T follicular helper cell (primary cell): ENCODE measurements at places on chromosomes 7 and 10.

DNA sequence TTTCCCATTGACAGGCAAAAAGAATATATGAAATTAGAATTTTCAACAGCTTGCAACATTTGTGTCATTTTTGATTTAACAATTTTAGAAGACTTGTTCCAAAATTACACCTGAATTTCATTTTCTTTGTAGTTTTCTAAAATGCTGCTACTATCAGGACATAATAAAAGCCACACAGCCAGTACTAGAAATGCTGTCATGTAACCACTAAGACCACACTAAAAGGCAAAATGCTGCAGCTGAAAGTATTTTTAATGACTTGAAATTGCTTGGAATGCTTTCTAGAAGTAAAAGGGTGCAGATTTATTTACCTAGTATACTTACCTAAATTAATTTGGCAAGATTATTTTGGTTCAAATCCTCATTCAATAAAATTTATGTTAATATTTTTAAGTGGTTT, 470.1 kb downstream of the GFRA1 start:
- no peak for DNase-seq

- DNase-seq, result no peak
These were observed 8.4 kb upstream of the PGAM2 start for GRCh38 chr7:44073664-44074348.

GRCh38 chr7:91286432-91286831, 22.2 kb downstream of the FZD1 start:
- DNase-seq, result no peak

DNA sequence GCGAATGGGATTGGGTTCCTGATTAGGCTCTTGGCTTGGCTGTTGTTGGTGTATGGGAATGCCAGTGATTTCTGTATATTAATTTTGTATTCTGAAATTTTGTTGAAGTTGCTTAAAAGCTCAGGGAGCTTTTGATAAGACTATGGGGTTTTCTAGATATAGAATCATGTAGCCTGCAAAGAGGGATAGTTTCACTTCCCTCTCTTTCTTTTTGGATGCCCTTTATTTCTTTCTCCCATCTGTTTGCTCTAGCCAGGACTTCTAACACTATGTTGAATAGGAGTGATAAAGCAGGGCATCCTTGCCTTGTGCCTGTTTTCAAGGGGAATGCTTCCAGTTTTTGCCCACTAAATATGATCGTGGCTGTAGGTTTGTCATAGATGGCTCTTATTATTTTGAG, 40.4 kb upstream of the MPP7 start:
- no peak for DNase-seq

DNA sequence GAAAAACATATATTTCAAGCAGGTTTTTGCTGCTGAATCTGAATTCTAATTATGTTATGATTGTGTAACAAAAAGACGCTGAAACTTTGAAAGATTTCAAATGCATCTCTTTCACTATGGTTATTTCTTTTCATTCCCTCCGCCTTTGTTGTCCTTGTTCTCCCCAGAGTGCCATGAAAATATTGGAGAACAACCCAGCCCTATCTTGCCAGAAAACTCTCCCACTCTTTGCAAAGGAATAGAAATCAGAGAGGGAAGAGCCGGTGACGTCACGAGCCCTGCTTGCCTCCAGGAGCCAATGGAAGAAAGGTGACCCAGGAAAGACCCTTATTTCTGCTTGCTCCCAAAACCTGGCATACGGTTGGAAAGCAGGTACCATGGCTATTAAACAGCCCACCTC, 3.4 kb downstream of the GFRA1 start:
- no peak for DNase-seq

- no peak for DNase-seq
These were observed 28.4 kb upstream of the RET start for GRCh38 chr10:43048301-43049051.

GRCh38 chr10:5500910-5501309, 1.5 kb upstream of the CALML5 start:
- DNase-seq, result no peak

DNA sequence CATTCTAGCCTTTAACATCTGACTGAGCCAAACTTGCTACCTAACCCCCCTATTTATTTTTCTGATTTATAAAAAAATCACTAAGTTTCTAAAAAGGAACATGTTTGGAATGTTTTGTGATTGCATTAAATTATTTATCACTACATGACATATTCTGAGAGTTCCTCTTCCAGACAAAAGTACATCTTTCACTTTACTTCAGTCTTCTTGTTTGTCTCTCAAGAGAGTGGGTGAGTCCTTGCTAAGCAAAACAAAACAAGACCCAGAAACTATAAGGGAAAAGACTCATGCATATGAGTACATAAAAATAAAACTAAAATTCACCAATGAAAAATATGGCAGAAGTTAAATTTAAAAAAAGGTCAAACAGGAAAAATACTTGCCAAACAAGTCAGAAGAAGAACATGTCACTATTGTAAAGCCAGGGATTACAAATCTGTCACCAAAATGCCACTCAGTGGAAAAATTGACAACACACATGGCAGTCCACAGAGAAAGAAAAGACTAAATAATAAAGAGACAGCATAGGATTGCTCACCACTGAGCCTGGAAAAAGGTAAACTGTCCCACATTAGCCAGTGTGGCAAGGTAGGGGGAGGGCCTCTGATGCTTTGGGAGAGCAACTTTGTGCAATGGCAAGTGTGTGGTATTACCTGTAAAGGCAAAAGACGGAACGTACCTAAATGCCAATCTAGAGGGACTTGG, 166.7 kb upstream of the ZNF32 start:
- DNase-seq, result no peak

GRCh38 chr10:130875897-130876472, 435.5 kb downstream of the TCERG1L start:
- no peak for DNase-seq

GRCh38 chr10:104096692-104097091, 11.0 kb upstream of the COL17A1 start:
- no peak for DNase-seq

- DNase-seq, result no peak
These were observed 75.9 kb downstream of the HIBADH start for GRCh38 chr7:27586825-27587224.

DNA sequence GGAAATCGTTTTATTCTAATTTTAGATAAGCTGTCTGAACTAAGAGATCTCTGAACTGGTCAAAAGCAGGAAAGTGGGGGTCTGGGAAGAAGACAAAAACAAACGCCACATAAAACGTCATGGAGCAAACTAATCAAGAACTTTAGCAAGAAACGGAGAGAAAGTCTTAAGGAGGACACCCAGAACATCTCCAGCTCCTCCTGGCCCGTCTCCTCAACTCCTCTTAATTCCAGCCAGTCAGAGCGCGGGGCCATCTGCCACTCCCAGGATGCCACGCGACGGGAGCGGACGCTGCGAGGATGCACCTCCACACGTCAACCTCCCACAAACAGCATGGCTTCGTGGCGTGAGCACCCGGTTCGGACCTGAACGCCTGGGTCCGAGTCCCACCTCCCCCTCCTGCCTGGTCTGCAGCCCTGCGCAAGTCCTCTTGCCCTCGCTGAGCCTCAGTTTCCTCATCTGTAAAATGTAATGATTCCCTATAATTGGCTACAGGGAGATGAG, 598 bp downstream of the MMS19 start:
- DNase-seq, result peak; percentile 57

- no peak for DNase-seq
These were observed 32.4 kb downstream of the CTBP2 start for GRCh38 chr10:125127986-125128385.

- DNase-seq, result no peak
These were observed 266.9 kb upstream of the KLF14 start for GRCh38 chr7:131000873-131001272.

DNA sequence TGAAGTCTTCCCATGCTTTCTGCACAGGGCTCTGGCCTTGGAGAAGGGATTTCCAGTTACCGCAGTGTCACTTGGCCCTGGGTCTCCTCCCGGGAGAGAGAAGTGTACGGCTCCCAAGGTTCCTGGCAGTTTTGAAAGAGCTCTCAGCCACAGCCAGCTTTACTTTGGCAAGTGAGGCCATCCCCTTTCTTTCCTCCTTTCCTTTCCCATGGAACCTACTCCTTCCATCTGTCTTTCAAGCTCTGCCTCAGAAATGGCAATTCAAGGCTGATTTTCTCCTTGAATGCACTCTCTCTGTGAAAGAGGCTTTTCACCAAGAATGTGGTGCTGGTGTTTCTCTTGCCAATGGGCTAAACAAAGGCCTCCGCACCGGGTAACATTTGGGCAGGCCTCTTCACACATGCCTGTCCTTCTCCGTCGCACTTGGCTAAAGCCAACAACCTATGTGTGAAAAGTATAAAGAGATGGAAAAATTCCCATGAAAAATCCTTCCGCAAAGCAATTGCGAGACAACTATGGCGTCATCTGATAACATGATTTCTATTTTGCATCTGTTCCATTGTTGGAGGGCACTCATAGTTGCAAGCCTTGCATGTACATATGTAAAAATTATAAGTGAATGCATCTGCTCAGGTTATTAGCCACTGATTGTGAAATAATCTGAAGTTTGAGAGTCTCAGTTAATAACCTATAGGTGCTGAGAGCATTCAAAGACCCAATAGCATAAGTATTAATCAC, 125.4 kb downstream of the PFKFB3 start:
- no peak for DNase-seq

DNA sequence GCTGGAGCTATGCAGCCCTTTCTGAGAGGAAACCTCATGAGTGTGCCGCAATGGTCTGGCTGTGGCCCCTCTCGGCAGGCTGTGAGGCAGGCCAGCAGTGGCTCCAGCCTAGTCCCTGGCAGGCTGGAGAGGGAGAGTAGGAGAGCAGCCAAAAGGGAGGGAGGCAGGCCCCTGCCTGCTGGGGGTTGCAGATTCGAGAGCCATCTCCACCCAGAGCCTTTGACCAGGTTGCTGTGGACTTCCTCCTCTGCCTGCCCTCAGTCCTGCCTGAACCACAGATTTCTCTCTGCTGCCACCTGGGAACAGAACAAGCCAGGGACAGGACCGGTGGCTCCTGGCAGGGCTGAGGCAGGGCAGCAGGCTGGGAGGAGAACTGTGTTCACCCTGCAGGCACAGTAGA, 13.9 kb downstream of the PAX2 start:
- no peak for DNase-seq

- DNase-seq, result no peak
These were observed 106.7 kb downstream of the REEP3 start for GRCh38 chr10:63627881-63628296.

GRCh38 chr7:26399736-26400135, 108.1 kb downstream of the SNX10 start:
- DNase-seq, result no peak

- DNase-seq, result no peak
These were observed 49.7 kb downstream of the BZW2 start for GRCh38 chr7:16695621-16696237.

DNA sequence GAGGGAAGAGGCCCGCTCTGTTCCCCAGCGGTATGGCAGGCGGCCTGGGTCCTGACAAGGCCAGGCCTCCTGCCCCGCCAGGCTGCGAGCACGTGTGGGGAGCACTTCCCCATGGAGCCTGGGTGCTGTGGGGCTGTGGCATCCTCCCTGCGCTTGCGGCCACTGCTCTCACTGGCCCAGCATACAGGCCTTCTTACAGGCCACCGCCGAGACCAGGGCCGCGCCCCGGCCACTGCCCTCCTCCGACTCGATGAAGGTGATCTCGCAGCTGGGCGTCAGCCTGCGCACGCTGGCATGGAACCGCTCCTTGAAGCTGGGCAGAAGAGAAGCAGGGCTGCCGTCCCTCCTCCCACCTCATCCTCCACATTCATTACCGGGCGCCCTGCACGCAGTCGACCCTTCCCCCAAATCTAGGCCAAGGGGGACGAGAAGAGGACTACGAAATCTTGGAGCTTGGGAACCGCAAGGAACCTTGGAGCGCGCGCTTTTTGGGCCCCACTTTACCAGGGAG, 3.9 kb upstream of the MYL7 start:
- no peak for DNase-seq

- no peak for DNase-seq
These were observed 166.8 kb upstream of the GLI3 start for GRCh38 chr7:42403831-42404230.

DNA sequence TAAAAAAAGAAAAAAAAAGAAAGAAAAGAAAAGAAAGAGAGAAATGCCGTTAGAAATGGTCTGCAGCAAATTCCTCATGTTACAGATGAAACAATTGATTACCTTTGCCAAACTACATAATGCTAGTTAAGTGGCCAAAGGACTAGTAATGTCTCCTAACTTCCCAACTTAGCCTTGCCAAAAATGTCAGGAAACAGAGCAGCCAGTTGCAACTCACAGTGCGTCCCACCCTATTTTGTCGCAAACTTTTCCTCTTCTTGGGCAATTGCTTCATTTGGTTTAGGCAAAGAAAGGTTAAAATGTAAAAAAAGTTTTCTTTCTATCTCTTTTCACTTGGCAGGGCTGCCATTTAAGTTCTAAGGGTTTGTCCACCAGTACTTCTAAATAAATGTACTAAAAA, 53.1 kb downstream of the APBB1IP start:
- no peak for DNase-seq

GRCh38 chr10:74598891-74599566, 227.4 kb upstream of the KAT6B start:
- DNase-seq, result no peak

GRCh38 chr7:96250776-96251361, 71.0 kb downstream of the SLC25A13 start:
- DNase-seq, result no peak

DNA sequence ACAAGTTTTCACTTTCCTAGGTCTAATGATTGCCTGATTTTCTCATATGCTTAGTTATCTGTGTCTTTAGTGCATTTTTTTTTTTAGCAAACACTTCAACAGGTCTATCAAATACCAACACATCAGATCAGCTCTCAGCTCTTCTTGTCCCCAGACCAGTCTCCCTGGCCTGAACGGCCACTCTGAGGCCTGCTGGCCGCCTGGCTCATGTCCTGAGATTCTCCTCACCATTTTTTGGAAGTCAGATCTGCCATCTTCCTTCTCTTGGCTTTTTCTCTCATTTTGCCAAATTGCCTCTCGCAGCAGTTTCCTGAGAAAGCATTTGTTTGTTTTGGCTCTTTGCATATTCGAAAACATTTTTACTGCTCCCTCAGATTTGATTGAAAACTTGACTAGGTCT, 29.3 kb downstream of the PPP2R2D start:
- no peak for DNase-seq

DNA sequence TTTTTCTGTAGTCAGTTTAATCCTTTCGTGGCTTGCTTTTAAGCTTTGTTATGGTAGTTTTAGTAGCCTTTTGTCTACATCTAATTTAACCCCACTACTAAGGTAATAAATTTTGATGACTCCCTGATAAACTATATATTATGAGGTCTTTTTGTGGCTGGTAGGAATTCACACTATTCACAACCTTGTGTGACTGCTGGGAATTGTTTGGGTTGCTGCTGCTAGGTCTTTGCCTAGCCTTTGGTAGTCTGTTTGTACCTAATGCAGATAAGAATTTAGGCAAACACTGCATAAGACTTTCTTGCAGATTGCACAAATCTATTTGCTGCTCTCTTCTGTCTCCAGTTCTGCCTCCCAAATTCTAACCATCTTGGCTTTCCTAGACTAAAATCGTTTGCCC, 58.3 kb downstream of the SHOC2 start:
- DNase-seq, result no peak

GRCh38 chr10:61757525-61758397, 95.0 kb downstream of the CABCOCO1 start:
- no peak for DNase-seq

GRCh38 chr10:17644485-17644943, 563 bp downstream of the STAM start:
- DNase-seq, result no peak

- no peak for DNase-seq
These were observed 181.3 kb downstream of the CHN2 start for GRCh38 chr7:29375641-29376562.
